AG08396 (cell line): ENCODE measurements at places on chromosomes 11 and 22.

DNA sequence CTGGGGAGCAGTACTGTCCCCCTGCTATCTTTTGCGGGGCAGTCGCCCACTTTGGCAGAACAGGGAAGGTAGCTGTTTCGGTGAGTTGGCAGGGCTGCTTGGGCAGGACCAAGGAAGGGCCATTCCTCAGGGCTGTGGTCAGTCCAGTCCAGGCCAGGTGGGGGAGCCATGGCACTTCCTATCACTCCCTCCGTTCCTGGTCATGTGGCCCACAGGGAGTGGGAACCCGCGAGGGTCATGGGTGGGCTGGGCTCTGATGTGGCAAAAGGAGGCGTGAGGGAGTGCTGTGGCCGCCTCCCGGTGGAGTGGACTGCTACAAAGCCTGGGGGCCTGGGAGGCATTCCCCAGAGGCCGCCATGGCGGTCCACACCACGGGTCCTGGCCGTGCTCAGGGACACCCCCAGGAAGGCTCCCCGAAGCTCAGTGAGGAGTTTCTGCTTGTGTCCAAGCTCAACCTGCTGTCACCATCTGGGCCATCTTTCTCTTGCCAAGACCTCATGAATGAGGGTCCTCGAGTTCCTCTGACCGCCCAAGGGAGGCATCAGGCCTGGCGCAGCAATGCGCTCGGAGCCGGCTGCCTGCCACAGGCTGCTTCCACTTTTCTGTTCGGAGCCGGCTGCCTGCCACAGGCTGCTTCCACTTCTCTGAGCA lies 11.9 kb downstream of the CHID1 start:
- DNase-seq: no peak

DNA sequence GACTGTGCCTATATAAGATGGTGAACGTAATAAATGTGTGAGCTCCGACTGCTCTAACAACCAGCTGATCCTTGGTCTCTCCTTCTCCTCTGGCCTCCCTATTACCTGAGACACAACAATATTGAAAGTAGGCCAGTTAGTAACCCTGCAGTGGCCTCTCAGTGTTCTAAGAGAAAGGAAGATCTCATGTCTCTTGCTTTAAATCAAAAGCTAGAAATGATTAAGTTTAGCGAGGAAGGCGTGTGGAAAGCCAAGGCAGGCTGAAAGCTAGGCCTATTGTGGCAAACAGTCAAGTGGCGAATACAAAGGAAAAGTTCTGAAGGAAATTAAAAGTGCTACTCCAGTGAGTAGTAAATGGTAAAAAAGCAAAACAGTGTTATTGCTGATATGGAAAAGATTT lies 39.5 kb downstream of the HIPK3 start:
- DNase-seq: no peak

GRCh38 chr11:58958500-58958899 lies 19.2 kb downstream of the GLYATL1 start:
- peak; percentile 14 for DNase-seq

DNA sequence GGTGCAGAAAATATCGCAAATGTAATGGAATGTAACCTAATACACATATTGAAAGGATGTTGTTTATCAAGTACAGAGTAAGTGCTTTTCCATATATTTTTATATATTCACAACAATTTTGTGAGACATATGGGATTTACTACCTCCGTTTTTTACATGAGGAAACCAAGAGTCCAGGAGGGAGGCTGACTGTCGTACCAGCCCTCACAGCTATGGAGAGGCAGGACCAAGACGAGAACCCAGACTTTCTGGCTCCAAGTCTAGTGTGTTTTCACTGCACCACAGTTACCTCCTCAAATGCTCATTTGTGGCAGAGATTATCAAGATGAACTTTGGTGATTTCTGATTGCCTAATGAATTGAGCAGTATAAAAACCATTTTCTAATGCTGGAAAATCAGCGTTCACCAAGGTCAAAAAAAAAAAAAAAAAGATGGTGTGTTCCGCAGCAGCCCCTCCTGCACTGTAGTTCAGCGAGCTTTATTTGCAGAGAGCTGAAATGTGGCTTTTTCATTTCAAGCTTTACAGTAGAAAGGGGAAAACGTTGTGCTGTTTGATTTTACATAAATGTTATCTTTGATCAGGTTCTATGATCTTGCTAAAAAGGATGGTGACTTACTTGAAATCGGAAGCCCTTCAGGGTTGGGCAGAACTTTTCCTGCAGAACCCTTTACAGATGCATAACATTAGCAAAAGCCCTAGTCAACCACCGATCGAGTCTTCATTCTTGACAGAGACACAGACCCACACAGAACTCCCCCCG lies 44.7 kb upstream of the WEE1 start:
- no peak for DNase-seq

DNA sequence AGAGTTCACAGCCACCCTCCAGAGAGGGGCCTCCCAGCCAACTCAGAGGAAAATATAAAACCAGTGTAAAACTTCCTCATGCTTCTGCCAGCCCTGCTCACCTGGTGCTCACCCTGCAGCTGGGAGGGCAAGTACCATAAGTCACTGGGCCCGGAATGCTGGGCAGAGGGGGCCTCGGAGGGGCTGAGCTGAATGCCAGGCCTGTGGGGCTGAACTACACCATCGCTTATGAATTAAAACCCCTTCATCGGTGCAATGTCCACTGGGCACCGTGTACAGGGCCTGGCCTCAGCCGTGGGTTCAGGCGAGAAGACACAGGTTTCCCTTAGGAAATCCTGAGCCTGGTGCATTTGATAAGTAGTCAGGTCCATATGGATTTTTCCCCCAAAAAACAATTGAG lies 828.6 kb downstream of the TBC1D22A start:
- no peak for DNase-seq

DNA sequence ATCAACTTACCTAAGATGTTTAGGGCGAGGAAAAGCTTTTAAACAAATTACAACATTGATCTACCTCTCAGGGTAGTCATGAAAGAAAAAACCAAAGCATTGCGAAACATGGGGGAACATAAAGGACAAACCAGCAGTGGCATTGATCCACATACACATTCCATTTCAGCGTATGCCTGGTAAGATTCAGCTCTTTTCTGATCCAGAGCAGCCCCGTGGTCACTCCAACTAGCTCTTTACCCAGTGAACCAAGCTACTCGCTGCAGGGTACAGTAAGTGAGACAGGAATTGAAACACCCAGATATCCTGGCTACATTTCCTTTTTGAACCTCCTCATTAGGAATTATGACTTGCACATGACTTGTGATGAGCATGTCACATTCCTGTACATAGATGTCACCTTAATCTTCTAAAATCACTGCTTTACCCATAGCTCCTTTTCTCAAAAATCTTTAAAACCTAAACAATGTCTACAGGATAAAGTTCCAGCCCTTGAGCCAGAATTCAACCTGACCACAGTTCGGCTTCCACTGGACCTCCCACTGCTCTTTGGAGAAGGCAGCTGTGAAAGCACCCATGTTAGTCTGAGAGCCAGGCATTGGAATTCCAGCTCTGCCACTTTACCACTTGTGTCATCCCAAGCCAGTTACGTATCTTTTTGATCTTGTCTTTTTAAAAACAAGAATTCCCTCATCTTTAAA lies 42.9 kb upstream of the AKIP1 start:
- DNase-seq: peak; percentile 41

DNA sequence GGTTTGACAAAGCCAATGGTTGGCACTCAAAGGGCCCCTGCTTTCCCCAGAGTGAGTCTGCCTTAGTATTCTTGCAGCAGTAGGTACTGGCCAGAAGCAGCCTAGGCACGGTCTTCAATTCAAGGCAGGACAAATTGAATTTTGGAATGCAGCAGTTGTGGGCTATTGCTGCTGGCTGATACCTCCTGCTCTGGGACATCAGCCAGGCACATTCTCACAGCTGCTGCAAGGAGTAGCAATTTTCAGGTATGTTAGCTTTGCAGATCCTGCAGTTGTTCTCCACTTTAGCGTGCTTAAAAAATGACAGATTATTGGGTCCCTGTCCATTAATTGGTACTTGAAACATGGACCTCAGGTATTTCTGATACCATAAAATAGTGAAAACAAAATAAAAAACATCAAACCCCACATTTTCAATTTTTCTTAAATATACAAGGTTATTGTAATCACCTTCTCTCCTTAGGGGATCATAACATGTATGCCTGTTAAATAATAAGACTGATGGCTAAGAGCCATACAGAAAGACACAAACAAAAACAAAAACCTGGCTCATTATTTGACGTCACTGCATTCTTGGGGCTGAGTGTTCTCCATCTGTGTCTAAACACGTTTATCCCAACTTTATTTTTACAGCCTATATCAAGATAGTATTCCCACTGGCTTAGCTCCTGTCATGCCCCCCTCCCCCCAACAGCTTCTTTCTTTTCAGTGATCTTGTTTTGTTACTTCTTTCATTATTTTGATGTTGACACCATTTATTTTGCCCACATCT lies 85.1 kb upstream of the CARD18 start:
- DNase-seq: no peak

GRCh38 chr11:109426442-109427240 lies 4.7 kb downstream of the C11orf87 start:
- DNase-seq: no peak

GRCh38 chr11:126307706-126308105 lies 3.8 kb downstream of the DCPS start:
- no peak for DNase-seq

DNA sequence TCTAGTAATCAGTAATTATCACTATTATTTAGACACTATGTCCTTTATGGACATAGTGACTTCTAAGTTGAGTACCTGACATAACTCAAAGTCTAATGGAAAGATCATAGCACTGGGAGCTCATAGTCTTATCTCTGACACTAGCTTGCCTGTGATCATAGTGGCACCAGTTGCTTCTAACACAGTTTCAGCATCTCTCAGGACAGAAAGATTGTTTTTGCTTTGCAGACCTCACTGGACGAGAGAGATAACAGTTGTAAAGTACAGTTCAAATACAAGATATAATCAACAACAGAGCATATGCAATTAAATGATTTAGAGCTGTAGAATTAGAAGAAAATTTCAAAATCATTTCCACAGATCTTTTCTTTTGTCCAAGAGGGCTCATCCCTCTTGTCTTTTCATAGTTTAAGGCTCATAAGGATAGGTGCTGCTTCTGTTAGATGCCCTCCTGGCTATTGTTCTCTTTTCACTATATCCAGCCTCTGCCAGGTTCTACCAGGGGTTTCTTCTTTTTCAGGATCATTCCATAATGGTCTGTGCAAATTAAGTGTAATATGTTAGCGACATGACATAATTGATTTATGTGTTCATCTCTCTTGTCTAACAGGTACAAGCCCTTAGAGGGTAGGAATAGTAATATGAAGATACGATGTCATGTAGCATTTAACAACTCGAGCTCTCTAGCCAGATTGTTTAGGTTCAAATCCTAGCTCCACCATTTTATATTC lies 1175.4 kb upstream of the TENM4 start:
- no peak for DNase-seq

- peak; percentile 83 for DNase-seq
Observed at GRCh38 chr11:86869966-86870570, 69.7 kb downstream of the PRSS23 start.

DNA sequence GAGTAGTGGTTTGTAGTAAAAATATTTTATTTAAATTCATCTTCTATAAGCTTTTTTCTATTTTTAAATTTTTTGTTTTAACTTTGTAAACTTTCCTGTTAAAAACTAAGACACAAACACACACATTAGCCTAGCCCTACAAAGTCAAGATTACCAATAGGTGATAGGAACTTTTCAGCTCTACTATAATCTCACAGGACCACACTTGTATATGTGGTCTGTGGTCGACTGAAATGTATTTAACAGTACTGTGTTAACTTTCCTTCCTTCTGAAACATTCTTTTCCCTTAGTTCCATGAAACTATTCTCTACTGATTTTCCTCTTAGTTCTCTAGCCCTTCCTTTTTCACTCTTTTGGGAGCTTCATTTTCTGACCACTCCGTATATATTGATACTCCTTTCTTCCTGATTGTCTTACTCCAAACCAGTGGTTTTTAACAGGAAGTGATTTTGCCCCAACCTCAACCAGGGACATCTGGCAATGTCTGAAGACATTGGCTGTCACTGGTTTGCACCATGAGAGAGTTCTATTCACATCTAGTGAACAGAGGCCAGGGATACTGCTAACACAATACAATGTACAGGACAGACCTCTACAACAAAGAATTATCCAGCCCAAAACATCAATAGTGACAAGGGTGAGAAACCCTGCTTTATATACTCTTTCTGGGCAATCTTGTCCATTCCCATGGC lies 8.8 kb downstream of the ZW10 start:
- no peak for DNase-seq

GRCh38 chr22:24140357-24140756 lies 40.9 kb upstream of the SUSD2 start:
- DNase-seq: no peak

- no peak for DNase-seq
Observed at GRCh38 chr22:27986937-27987336, 67.9 kb upstream of the PITPNB start.

DNA sequence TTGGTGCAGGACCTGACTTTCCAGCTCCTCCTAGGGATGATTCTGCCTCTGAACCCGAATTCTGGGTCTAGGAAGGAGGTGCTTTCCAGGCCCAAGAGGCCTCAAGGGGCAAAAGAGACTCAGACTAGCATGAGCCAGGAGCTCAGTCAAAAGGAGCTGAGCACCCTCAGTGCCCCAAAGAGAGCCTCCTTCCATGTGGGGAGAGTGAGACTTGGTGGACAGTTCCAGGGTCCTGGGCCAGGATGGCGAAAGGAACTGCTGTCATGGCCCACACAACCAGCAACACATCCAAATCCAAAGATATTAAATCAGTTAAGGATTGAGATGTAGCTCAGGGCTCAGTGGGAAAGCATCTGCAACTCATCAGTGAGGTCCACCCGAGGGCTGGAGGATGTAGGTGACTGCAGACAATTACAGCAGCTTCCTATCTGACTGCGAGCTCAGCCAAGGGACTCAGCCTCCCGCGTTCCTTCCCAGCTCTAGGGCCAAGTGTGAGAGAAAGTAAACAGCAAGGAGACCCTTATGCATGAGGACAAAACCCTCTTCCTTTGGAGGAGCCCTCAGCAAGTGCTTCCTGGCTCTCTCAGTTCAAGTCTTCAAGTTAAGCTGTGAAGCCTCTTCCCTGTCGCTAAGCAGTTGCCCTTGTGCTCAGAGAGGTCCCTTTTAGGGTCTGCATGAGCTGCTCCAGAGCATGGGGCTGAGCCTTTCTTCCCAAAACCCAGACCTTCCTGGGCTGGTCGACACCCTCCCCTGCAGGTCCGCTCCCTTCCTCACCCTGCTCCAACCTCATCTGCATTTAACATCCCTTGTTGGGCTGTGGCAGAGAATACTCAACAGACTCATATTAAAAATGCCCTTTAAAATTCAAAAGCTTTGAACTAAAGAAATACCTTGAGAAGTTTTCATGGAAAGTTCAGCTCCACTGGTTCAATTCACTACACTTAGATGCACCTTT lies 35.8 kb downstream of the C11orf58 start:
- DNase-seq: no peak

- no peak for DNase-seq
Observed at GRCh38 chr22:34414467-34415440, 494.5 kb upstream of the LARGE1 start.

- DNase-seq: no peak
Observed at GRCh38 chr11:123069908-123070821, 8.2 kb upstream of the HSPA8 start.

GRCh38 chr22:17717708-17718107 lies 56.6 kb downstream of the BID start:
- DNase-seq: no peak

- DNase-seq: no peak
Observed at GRCh38 chr22:33038131-33038772, 19.9 kb downstream of the SYN3 start.

GRCh38 chr11:12680940-12681258 lies 6.7 kb downstream of the TEAD1 start:
- DNase-seq: no peak
